ENCODE measurements at places on chromosomes 2 and 18. TPM values are rescaled to one million over a fixed set of nuclear protein-coding genes. Genes with fewer than 3 reads are reported as not detected.

The CNTNAP5 gene
- polyA plus RNA-seq, result not detected

The APCDD1 gene
- polyA plus RNA-seq, result not detected

The TDRD15 gene
- not detected for polyA plus RNA-seq

DNA sequence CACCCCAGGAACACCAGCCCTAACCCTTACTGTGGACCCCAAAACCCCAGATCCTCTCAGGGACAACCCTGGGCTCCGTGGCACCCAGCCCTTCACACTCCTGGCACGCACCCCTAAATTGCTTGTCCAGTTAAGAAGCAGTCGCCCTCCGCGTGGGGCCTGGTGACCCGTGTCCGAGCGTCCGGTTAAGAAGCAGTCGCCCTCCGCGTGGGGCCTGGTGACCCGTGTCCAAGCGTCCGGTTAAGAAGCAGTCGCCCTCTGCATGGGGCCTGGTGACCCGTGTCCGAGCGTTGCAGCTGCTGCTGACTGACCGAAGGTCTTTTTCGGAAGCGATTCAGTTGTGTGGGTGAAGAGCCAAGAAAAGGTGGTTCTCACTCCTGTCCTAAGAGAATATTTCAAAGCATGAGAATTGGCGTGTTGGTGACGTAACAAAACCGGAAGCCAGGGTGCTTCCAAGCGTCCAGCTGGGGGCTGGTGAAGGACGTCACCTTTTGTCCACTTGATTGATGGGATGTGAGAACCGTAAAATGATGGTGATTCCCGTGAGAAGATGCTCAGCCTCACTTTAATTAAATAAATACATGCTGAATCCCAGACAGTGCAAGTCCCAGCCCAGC is 70.5 kb downstream of the KCNG2 start:
- no peak for DNase-seq

- DNase-seq, result no peak
Measured at GRCh38 chr2:46006473-46007025, 290.7 kb upstream of the EPAS1 start.

- DNase-seq, result no peak
Measured at GRCh38 chr2:66305718-66306117, 129.2 kb upstream of the MEIS1 start.

GRCh38 chr18:70078106-70078505 is 127.4 kb downstream of the RTTN start:
- no peak for DNase-seq

DNA sequence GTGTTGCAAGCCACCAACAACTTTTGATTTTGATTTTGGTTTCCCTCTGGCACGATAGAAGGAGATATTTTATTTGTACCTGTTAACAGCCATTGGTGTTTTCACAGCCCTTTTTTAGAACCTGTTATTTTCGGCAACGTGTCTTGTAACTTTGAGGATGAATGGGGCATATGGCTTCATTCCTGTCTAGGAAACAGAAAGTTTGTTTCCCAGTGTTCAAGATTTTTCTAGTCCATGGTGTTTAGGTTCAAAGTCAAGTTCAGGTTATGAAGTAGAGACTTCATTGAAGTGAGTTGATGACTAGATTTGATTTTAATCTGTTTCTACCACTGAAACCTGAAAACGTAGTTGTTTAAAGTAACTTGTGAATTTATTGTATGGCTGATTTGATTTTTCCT is 343 bp downstream of the RASGRP3 start:
- DNase-seq, result no peak

DNA sequence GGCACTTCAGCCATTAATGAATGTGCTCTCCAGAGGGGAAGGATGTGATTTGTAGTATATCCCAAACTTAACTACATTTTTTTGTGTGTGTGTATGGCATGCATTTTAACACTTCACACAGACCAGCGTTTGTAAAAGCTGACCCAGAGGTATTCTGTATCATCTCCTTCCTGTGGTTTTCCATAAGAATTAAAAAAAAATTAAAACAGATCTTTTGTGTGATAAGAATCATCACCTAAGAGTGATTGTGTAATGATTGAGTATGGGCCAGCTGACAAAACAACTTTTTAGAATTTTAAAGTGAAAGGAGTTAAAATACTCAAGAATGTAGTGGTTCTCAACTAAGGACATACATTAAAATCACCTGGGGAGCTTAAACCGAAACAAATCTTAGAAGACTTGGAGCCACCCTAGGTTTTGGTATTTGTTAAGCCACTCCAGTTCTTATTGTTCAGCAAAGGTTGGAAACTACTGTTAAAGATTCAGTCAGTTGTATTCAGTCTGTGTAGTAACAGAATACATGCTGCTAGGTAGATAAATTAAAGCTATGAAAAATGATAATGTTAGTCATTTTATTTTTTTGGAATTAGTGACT is 120.1 kb downstream of the HAUS1 start:
- DNase-seq, result no peak

GRCh38 chr18:12857215-12857905 is 26.7 kb downstream of the PTPN2 start:
- DNase-seq, result no peak

All from A549 (cell line).